ENCODE measurements at places on chromosomes 2 and 18. TPM values are rescaled to one million over a fixed set of nuclear protein-coding genes. Genes with fewer than 3 reads are reported as not detected.
A peak's percentile ranks its signal among the peaks of the same experiment; 100 is the strongest.

DNA sequence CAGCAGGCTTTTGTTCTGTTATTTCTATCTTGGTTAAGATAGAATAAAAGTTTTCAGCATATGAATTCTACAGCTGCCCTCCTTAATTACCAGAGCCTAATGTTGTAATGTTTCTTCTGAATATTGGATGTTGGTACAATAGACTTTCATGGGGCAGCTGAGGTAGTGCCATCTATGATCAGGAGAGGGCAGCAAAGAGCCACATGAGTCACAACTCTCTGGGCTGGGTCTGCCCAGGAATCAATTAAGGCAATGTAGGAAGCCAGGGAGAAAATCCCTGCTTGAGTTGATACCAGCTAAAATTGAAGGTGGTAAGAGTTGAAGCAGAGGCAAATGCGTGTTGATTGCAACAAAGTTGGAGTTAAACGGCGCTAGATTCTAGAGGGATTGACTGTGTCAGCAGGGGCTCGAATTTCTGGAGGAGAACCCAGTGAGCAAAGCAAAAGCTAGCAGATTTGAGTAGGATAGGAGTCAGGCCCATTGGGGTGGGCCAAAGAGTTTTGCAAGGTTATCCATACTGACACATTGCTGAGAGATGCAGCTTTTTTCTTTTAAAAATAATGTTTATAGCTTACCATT lies 10.6 kb upstream of the MC5R start:
- DNase-seq = peak; percentile 31
- H3K27me3 ChIP-seq = no peaks in the 10 kb centered on the region
- H3K27ac ChIP-seq = no peak overlapping the region
- H3K4me1 ChIP-seq = no peaks in the 10 kb centered on the region

- no peaks in the 10 kb centered on the region for H3K27me3 ChIP-seq
- no peak overlapping the region for H3K4me3 ChIP-seq
- H3K36me3 ChIP-seq = no peaks in the 10 kb centered on the region
- H3K4me1 ChIP-seq = no peaks in the 10 kb centered on the region
Observed at GRCh38 chr18:23416298-23416697, 36.8 kb upstream of the RIOK3 start.

Gene PECR
- total RNA-seq = 10.2 TPM

Gene MFSD2B
- total RNA-seq = not detected

GRCh38 chr2:102358496-102358895 lies 2.9 kb downstream of the IL18R1 start:
- DNase-seq = no peak
- no peaks in the 10 kb centered on the region for H3K27me3 ChIP-seq
- H3K4me1 ChIP-seq = no peaks in the 10 kb centered on the region
- no peak overlapping the region for H3K4me3 ChIP-seq
- H3K36me3 ChIP-seq = no peaks in the 10 kb centered on the region

DNA sequence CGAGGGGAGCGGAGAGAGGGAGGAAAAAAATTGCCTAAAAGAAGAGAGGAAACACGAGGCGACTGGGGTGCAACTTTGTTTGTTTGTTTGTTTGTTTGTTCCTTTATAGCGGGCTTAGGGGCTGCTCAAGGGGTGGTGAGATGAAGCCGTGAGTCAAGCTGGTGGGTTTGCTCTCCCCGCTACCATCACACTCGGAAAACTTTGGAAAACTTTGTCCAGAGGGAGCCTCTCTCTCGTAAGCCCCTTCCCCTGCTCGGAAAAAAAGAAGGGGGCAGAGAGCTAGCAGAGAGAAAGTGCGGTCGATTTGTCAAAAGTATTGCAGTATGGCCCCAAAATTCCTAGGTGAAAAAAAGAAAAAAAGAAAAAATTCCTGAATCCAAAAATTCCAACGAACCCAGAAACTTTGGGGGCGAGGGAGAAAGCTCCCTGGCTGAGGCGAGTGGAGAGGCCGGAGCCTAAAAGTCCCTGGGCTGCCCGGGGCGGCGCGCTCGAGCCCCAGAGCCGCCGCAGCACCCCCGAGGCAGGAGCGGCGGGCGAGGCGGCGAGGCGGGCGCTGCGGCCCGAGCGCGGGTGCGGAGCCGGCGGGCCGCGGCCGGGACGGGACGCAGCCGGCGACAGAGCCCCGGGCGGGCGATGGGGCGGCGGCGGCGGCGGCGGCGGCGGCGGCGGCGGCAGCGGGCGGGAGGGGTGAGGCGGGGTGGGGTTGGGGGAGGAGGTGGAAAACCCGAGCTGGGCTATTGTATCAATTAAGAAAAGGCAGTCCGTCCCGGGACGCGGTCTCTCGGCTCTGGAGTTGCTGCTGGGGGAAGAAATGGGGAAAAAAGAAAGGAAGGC lies 558 bp upstream of the CYP26B1 start:
- no peak overlapping the region for H3K27ac ChIP-seq
- peak overlapping the region; percentile 43 for H3K4me3 ChIP-seq
- peaks cover 50% of the 10 kb centered on the region for H3K4me1 ChIP-seq
- peaks cover 16% of the 10 kb centered on the region for H3K27me3 ChIP-seq

Gene MYO7B
- total RNA-seq = 0.32 TPM

DNA sequence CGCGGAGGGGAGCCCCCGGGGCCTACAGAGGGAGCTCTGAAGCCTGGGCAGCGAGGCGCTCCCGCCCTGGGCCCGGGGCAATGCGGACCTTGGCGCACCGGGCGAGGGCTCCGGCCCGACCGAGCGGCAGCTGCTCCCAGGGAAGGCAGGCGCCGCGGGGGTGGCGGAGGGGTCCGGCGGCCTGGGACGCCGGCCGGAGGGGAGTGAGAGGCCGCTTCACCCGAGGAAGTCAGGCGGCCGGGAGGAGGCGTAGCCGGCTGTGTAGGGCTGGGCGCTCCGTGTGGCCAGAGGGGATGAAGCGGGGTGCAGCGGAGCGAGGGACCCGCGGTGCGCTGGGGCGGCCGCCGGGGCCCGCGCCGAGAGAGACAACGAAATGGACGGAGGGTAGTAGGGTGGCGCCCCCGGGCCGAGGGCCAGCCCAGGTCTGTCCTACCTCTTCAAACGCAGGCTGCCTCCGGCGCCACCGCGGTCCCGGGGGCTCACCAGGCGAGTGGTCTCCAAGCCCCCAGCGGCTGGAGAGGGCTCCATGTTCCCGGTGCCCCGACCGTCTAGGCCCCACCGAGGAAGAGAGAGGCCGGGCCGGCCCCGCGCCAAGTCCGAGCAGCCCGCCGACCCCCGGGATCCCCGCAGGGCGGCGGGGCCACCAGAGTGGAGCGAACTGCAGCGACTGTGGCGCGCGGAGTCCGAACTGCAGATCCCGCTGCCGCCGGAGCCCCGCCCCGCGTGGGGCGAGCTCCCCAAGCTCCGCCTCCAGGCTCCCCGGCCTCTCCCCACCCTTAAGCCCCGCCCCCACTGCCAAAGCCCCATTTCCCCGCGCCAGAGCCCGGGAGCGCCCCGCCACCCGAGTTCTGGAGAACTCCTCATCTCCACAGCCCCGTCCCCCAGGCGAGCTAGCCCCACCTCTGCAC lies at the start of gene SLC30A3:
SLC30A3 (minus strand) TSS at position 669 of the 908 bp plus-strand sequence; CDS start at position 528, 141 bp downstream.
- H3K27ac ChIP-seq = no peak within 1 kb of the TSS
- peaks cover 23% of the 10 kb centered on the region for H3K4me1 ChIP-seq

GRCh38 chr2:208827109-208827508 lies 420.5 kb downstream of the PTH2R start:
- no peak overlapping the region for H3K27ac ChIP-seq
- no peaks in the 10 kb centered on the region for H3K36me3 ChIP-seq
- no peak for DNase-seq
- H3K4me1 ChIP-seq = no peaks in the 10 kb centered on the region
- no peaks in the 10 kb centered on the region for H3K27me3 ChIP-seq
- no peak overlapping the region for H3K4me3 ChIP-seq

Gene NT5DC4
- total RNA-seq = not detected

DNA sequence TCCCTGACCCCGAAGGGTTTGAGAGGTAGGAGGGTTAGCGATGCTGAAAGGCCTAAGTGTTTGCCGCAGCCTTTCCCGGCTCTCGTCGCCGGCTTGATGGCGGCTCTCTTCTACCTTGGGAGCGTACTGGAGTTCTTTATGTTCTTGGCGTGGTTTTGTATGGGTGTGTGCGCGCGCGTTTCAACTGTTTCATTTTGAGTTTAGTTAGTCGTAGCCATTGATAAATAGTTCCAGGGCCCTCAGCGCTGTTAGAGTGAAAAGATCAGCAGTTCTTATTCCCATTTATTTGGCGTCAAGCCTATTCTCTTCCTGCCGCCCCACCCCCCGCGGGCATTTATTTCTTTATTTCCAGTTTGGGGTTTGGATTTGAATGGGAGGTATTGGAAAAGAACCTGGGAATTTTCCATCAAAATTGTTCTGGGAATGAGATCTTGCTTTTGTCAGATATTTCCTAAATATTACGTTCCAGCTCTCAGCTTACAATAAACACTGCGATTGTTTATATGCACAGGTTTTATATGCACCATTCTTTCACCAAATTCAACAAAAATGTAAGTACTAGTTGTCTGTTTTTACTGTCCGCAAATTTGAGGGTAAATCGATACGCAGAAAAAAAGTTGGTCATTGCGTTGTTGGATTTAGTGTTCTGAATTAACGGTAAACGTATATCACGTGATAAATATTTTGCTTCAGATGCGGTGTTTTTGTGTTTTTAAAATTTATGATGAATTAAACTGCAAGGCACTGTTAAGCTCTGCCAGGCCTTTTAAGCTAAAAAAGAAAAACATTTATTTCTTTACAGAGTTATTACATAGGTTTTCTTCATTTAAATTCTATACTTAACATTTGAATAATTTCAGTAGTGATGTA lies 954 bp downstream of the CCNT2 start:
- peak overlapping the region; percentile 96 for H3K4me3 ChIP-seq
- no peak for DNase-seq
- peak overlapping the region; percentile 99 for H3K27ac ChIP-seq
- H3K27me3 ChIP-seq = no peaks in the 10 kb centered on the region
- H3K4me1 ChIP-seq = no peaks in the 10 kb centered on the region

Gene RIT2
- total RNA-seq = not detected

Gene CMPK2
- total RNA-seq = 4.0 TPM

DNA sequence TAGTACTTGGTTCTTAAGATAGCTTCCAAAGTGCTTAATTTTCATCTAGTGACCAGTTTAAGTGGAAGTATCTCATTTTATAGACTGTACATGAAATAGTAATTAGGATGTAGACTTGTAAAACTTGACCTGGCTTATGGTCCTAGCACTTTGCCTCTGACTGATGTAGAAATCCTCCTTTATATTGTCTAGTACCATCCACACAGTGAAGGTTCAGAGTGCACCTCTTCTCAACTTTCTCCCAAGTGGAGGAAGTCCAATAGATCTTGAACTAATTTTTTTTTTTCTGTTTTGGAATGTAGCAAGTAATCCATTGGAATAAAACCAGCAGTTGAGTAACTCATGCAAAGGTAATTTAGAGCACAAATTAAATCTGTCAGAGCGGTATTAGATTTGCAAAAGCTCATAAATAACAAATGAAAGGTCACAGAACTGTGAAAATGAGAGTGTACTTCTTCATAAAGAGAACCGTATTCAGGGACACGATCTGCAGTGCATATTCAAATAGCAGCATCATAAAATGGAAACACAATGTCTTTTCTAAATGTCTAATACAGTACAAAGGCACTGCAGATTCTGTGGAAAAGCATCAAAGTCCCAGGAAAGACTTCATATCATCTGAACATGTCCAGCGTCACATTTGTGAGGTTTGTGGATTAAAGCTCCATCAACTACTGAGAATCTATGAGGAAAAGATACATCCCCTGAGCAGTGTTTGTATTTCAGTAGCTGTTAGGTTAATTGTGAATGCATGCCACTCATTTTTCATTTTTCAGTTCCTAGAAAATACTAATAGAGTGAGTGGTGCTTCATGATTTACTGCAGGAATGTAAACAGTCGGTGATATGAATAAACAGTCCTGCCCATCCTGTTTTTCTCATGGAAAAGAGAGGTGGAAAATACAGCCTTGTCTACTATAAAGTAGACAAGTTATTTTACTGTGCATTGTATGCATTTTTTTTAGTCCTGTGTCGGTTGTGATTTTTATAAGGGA lies 100.7 kb downstream of the LYPD6 start:
- DNase-seq = no peak
- no peaks in the 10 kb centered on the region for H3K27me3 ChIP-seq
- H3K4me3 ChIP-seq = no peak overlapping the region
- no peak overlapping the region for H3K27ac ChIP-seq
- no peaks in the 10 kb centered on the region for H3K36me3 ChIP-seq

DNA sequence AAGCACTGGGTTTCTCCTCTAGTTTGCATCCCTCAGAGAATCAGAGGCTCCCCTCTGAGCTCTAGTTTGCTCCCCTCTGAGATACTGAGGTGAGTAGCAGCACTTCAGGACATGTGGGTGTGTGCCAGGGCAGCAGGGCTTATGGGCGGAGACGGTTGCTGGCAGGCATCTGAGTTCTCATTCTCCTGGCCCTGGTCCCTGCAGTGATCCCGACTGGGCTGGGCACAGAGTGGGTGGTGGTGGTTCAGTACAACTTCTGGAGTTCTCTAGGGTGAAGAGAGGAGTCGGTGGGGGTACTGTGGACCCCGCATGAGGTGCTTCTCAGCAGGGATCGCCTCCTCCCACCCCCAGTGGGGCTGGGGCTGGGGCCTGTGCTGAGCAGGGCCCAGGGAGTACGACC lies 47.9 kb downstream of the BOLA3 start:
- no peak overlapping the region for H3K27ac ChIP-seq
- H3K4me3 ChIP-seq = no peak overlapping the region
- H3K4me1 ChIP-seq = no peaks in the 10 kb centered on the region
- H3K27me3 ChIP-seq = no peaks in the 10 kb centered on the region
- DNase-seq = no peak
- H3K36me3 ChIP-seq = peaks cover 8% of the 10 kb centered on the region

Gene FIGN
- 2.6 TPM for total RNA-seq

Gene DCDC2C
- total RNA-seq = 0.33 TPM

Gene AMER3
- not detected for total RNA-seq

Gene SLC16A14
- total RNA-seq = 2.1 TPM

Gene CDKL4
- 0.33 TPM for total RNA-seq

Gene FAM210A
- total RNA-seq = 15.1 TPM

- H3K27me3 ChIP-seq = no peaks in the 10 kb centered on the region
- H3K27ac ChIP-seq = no peak overlapping the region
- no peaks in the 10 kb centered on the region for H3K4me1 ChIP-seq
- DNase-seq = no peak
- H3K4me3 ChIP-seq = no peak overlapping the region
- no peaks in the 10 kb centered on the region for H3K36me3 ChIP-seq
Observed at GRCh38 chr2:181937473-181937872, 45.9 kb downstream of the ITPRID2 start.

GRCh38 chr2:64932371-64933216 lies 56.6 kb upstream of the SLC1A4 start:
- DNase-seq = no peak
- H3K27ac ChIP-seq = no peak overlapping the region
- no peak overlapping the region for H3K4me3 ChIP-seq
- no peaks in the 10 kb centered on the region for H3K4me1 ChIP-seq
- H3K27me3 ChIP-seq = no peaks in the 10 kb centered on the region

GRCh38 chr2:33786881-33787280 lies 187.8 kb upstream of the FAM98A start:
- H3K36me3 ChIP-seq = no peaks in the 10 kb centered on the region
- H3K27me3 ChIP-seq = no peaks in the 10 kb centered on the region
- no peaks in the 10 kb centered on the region for H3K4me1 ChIP-seq
- DNase-seq = no peak
- H3K4me3 ChIP-seq = no peak overlapping the region
- no peak overlapping the region for H3K27ac ChIP-seq
